ENCODE measurements at places on chromosomes 13 and 19.

- no peak for DNase-seq
Measured at GRCh38 chr19:16146112-16146511, 2.6 kb downstream of the HSH2D start.

DNA sequence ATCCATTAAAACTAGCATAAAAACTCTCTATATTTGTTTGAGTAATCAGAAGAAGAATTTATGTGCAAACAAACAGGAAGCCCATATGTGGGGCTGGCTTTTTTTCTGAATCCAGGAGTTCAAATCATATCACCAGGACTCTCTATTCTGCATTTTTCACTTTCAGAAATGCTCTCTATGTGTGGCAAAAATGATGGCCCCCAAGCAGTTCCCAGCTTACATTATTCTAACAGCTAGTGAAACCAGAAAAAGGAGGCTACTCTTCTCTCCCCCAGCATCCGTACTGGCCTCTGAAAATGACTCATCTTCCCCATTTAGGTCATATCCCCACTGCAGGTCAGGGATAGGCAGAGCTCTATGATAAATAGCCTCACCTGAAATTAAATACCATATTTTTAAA, 20.4 kb downstream of the RBM26 start:
- no peak for DNase-seq

- no peak for DNase-seq
Measured at GRCh38 chr19:29113838-29114237, 99.1 kb downstream of the UQCRFS1 start.

DNA sequence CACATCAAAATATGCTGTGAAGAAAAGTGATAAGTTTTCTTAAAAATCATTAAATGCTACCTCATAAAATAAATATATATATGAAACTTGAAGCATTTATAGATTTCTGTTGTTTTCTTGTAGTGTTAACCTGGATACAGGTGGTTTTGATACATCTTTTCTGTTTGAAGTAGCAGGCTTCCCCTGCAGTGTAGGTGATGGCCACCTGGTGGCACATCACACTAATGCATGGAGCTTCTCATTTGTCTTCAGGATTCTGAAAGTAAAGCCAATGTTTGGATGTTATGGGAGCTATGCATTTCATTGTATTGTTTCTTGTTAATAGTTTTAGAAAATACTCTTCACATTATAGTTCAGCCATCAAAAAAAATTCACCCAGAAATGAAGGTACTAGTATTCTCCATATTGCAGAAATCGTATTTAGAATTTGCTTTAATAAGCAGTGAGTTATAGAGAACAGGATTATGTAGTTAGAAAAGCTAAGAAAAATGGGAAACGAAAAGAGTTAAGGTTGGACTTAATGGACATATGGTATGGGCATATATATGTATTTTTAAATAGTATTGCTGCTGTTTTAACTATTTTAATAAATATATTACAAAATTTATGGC, 18.7 kb downstream of the GPR180 start:
- no peak for DNase-seq

- no peak for DNase-seq
Measured at GRCh38 chr19:34661357-34661756, 15.6 kb downstream of the SCGB2B2 start.

- no peak for DNase-seq
Measured at GRCh38 chr19:12969292-12969988, at the start of gene DAND5. DAND5 (plus strand) TSS chr19:12969576; CDS start chr19:12969661, 85 bp downstream.

DNA sequence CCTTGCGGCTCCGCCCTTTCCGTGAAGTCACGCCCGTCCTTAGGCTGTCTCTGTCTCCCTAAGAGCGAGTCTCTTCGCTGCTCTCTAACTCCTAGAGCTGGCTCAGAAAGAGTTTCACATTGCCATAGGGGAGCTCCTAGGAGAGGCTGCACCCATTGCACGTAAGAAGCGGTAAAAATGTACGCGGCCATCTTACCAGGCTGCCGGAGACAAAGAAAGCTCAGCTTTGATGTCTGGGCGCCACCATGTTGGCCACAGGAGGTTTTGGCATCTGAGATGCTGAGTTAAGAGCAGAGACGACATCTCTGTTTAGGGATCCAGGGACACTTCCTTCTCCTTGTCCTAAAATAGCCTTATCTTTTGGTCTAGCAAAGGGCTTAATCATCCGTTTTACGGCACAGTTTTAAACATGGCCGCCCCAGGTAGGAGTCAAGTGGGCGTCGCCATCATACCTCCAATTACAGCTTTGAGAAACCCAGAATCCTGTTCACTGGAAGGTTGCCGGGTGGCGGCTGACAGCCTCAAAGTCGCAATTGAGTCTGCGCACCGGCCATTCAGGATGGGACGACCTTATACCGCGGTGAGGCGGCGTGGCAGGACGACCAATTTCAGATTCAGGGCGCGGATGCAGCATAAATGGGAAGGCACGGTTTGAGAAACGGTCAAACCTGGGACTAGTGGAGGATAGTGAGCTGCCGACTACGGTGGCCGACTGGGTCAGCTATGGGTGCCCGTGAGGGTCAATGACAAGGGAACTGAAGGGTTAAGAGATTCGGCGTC, at the start of gene ZNF793:
TSS of gene ZNF793 (plus strand) at position 553 of the 780 bp plus-strand sequence. CDS start 16,501 bp downstream, outside the sequence.
- DNase-seq, result peak; percentile 83

GRCh38 chr19:53461866-53462265, 5.7 kb upstream of the ZNF813 start:
- no peak for DNase-seq

GRCh38 chr19:6100284-6100915, 9.9 kb downstream of the RFX2 start:
- DNase-seq, result no peak

DNA sequence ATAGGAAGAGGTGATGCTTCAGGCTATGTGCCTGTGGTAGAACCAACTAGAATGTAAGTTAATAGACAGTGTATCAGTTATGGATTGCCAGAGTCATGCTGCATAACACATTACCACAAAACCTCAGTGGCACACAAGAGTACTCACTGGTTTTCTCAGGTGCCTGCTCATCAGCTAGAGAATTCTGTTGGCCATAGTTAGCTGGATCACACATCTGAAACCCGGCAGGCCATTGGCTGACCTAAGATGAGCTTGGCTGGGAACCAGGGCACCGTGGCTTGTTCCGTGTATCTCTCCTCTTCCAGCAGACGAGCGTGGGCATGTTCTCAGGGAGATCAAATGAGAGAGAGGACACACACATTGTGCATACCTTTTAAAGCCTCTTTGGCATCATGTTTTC, 76.7 kb downstream of the TEX26 start:
- DNase-seq, result no peak

DNA sequence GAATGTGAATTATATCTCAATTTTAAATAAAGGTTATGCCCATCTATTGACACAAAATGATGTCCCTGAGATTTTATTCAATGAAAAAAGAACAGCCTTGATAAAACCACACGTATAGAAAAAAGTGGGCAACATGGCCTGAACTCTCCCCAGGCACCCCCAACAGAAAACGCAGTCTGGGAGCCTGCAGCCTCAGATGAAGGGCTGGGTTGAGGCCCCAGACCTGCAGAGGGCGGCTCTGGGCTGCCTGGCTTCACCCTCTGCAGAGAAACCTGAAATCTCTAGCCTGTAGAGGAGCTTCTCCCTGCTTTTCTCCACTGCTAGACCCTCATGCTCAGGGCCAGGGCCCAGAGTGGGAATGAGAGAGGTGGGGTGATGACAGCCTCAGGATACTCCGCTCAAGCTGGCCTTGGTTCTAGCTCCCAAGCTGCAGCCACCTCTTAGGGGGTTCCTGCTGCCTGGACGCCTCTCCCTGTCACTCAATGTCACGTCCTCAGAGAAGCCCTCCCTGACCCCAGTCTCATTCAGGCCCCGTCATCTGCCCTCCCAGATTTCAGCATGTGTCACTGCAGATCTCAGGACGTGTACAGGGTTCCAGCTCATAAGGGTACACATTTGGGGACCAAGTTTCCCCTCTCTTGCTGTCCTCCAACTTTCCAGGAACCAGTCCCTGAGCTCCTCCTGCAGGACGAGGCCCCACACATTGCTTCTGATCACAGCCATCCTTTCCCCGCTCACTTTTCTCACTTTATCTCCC, 1.8 kb downstream of the MBD3 start:
- no peak for DNase-seq

DNA sequence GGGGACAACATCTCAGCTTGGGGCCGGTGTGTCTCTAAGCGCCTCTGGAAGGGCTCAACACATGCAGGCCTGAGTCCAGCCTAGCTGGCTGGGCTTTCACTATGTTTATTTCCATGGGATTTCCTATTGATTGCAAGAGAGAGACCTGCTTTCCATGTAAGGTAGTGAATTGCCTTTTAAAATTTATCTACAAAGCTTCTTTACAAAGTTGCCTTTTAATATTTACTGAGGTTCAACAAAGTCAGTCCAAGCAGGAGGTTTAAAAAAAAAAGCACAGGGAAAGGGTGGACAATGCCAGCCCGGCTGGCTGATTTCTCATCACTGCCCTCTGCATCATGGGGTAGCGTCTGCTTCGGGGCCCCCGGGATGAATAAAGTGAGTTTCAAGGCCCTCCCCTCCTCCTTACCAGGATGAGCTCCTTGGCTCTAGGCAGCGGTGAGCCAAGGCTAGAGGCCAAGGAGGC, 15.8 kb downstream of the TLE2 start:
- no peak for DNase-seq

- no peak for DNase-seq
Measured at GRCh38 chr13:72205773-72206172, 338.8 kb upstream of the DACH1 start.

DNA sequence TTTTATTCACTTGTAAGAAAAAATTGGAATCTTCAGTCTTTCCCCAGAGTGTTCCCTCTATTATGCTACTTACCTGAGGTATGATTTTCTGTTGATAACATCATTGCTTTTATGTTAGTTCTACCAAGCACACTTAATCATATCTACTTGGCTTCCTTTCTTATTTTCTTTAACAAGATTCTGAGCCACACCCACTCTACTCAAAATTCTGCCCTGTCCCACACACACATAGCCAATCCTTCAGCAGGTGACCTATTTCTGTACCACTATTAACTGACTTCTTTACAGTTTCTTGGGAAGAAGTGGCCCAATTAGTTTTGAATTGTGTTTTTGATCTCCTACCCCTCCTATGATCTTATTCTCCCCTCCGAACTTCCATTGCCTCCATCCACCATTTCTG, 215.7 kb downstream of the PCDH9 start:
- DNase-seq, result no peak

GRCh38 chr13:43990829-43991228, 111.1 kb downstream of the LACC1 start:
- DNase-seq, result no peak

- DNase-seq, result no peak
Measured at GRCh38 chr13:44068737-44069136, 189.0 kb downstream of the LACC1 start.

- no peak for DNase-seq
Measured at GRCh38 chr13:45219123-45219891, 18.5 kb upstream of the KCTD4 start.

- DNase-seq, result no peak
Measured at GRCh38 chr19:48419158-48419920, 25.9 kb downstream of the GRIN2D start.

GRCh38 chr19:57233207-57233606, 2.4 kb downstream of the AURKC start:
- DNase-seq, result no peak

- no peak for DNase-seq
Measured at GRCh38 chr19:4063369-4064148, 3.1 kb downstream of the ZBTB7A start.

DNA sequence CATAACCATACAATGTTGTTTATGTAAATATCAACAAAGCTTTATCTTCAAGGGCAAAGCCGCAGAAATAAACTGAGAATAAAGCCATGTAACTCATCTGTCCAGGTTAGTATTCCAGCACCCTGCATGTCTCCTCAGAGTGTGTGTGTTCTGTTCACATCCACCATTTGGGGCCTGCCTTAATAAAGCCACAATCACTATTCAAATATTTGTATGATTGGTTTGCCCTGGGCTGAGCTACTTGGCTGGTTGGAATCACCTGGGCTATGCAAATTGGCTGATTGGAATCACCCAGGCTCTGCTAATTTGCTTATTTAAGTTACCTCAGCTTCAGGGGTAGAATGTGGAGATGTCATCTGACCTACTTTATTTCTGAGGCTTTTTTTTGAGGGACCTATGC, 42.4 kb upstream of the ZNF737 start:
- DNase-seq, result no peak

- DNase-seq, result no peak
Measured at GRCh38 chr19:3698974-3699740, 1.1 kb downstream of the PIP5K1C start.

DNA sequence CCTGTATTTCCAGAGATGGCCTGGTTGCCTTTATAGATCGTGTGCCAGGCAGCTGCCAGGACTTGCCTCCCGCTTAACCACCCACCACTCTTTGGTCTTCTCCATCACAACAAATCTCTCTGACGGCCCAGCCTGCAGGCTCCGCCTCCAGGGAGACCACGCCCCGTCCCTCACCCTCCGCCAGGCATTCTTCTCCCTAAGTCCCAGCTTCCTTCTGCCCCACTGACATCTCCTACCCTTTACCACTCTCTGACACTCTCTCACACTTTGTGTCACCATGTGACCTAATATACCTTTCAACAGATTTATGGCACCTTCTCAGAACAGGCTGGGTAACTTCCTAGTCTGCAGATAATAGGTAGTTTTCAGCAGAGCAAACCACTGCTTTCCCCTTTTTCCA, 95.1 kb downstream of the CAB39L start:
- DNase-seq, result no peak

- no peak for DNase-seq
Measured at GRCh38 chr19:10927730-10928562, 493 bp downstream of the YIPF2 start.

DNA sequence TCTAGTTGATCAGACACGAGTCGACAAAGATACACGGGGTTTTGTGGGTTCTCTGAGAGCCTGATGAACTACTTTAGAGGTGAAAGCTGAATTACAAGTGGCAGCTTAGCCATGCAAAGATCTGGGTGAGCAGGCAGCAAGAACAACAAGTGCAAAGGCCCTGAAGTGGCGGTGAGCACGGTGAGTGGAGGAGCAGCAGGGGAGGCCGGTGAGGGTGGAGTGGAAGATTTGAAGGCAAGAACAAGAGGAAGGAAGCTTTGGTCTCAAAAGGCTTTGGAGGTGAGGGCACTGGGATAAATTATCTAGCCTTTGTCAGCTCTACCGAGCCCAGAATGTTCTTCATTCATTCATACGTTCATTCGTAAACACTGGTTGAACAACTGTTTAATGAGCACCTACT, 1.4 kb downstream of the ZNF865 start:
- DNase-seq, result no peak

- no peak for DNase-seq
Measured at GRCh38 chr13:31440132-31440531, 240.4 kb downstream of the B3GLCT start.

- DNase-seq, result no peak
Measured at GRCh38 chr19:38819231-38819920, 6.6 kb upstream of the LGALS4 start.

DNA sequence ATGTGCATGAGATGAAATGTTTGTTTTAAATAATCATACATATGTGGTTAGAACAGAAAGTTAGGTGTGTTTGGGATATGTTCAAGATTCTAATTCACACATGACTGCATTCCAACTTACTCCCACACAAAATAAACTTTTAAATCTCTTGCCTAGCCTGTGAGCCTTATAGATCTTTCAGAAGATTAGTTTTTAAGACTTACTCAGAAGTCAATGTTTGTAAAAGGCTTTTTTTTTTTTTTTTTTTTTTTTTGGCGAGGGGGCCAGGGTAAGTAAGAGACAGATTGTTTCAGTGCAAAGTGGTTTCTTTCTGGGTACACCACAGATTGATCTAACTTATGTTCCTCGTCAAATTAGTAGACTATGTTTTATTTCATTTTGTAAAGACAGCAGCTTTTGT, 39.1 kb downstream of the GPR180 start:
- no peak for DNase-seq

Data from right renal cortex interstitium (tissue), 3 donors.